ENCODE measurements at places on chromosomes 11 and 22.
A peak's percentile ranks its signal among the peaks of the same experiment; 100 is the strongest.

DNA sequence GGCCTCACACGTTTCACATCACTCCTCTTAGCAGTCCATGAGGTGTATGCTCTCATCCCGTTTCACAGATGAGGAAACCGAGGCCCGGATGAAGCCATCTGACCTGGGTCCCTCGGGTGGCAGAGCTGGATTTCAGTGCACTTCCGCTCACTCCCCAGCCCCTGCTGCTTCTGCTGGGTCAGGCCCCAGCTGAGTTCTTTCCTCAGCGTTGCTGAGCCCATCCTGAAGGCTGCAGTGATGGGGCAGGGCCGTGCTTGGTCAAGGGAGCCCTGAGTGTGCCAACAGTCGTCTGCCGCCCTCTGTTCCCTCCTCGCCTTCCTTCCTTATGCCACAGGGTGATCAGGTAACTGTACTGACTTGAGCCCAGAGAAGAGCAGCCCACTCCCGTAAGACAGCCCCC is 12.1 kb downstream of the TRMU start:
- no peak for DNase-seq

GRCh38 chr22:23888615-23889401 is 5.4 kb upstream of the MIF start:
- DNase-seq = no peak

- DNase-seq = no peak
Observed at GRCh38 chr11:64095949-64096348, 60.2 kb downstream of the FLRT1 start.

GRCh38 chr11:45073685-45074141 is 72.7 kb upstream of the PRDM11 start:
- no peak for DNase-seq

- no peak for DNase-seq
Observed at GRCh38 chr11:119983816-119984215, 154.1 kb downstream of the TRIM29 start.

GRCh38 chr22:26161746-26162145 is 7.5 kb upstream of the SEZ6L start:
- no peak for DNase-seq

- DNase-seq = no peak
Observed at GRCh38 chr11:297051-297585, 2.2 kb downstream of the IFITM5 start.

- DNase-seq = no peak
Observed at GRCh38 chr11:6452219-6452618, 11.4 kb upstream of the HPX start.

GRCh38 chr22:39281126-39281525 is 36.3 kb upstream of the PDGFB start:
- no peak for DNase-seq

GRCh38 chr11:70247710-70248072 is 22.8 kb upstream of the PPFIA1 start:
- DNase-seq = no peak

GRCh38 chr11:101397979-101398378 is 185.8 kb downstream of the TRPC6 start:
- no peak for DNase-seq

- peak; percentile 15 for DNase-seq
Observed at GRCh38 chr11:42974510-42975179, 337.2 kb upstream of the API5 start.

DNA sequence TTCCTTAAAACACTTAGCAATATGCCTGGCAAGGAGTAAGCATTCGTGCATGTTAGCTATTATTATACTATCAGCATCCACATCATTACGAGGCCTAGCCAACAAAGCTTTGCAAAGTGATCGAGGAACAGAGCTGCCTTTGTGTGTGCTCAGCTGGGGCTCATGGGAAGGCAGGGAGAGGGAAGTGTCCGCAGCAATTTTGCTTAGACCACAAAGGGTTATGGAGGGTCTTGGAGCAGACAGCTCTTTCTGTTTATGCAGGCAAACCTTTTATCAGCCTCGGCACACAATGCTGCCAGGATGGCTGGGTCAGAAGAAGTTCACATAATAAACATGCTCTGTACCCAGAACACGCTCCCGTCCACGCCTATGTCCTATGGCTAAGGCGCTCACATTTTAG is 10.9 kb upstream of the DKK3 start:
- DNase-seq = no peak

DNA sequence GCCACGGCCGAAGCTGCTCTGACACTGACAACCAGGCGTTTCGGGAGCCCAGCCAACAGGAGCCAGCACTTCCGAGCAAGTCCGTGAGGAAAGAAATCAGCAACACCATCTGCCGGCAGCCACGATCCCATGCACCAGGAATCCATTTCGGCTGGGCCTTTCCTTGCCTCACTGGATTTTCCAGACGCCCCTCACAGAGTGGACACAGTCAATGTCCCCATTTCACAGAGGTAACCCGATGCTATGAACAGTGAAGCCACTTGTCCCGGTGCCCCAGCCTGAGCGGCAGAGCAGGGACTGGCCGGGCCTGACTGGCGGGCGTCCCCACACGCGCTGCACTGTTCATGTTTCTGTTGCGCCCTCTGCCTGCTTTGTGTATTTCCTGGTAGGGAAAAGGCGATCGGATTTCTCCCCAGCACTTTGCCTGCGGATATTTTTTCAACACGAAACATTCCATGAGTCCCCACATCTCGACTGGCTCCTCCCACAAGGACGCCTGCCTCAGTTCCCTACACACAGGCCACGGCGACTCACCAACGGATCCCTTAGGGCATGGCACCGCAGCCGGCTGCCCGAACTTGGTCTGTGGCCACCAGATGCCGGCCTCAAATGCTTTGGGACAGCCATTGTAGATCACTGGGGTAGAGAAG is 55.3 kb downstream of the TRMU start:
- no peak for DNase-seq

- peak; percentile 52 for DNase-seq
Observed at GRCh38 chr11:130001461-130002351, 929 bp downstream of the PRDM10 start.

- DNase-seq = no peak
Observed at GRCh38 chr11:121329781-121330395, 37.3 kb downstream of the SC5D start.

GRCh38 chr11:123301013-123301591 is 106.1 kb upstream of the CLMP start:
- no peak for DNase-seq

DNA sequence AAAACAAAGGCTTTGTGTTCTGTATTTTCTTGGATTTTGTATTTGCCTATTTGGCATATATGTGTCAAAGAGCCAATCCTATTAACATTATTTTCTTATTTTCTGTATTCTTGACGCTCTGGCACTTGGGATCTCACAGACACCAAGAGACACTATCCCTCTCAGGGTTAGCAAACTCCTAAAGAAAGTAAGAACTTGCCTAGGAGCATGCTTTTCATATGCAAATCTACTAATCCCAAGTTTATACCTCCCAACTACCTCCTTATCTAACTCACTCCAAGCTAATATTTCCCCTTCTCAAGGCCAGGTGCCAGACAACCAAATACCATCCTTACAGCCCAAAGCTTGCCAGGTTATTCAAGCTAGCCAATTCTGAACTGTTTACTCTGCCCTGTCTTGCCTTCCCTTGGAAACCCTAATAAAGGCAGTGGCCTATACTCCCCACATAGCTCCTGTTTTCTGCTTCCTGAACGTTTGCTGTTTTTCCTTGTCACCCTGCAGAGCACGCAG is 455.4 kb upstream of the ANO3 start:
- DNase-seq = no peak

DNA sequence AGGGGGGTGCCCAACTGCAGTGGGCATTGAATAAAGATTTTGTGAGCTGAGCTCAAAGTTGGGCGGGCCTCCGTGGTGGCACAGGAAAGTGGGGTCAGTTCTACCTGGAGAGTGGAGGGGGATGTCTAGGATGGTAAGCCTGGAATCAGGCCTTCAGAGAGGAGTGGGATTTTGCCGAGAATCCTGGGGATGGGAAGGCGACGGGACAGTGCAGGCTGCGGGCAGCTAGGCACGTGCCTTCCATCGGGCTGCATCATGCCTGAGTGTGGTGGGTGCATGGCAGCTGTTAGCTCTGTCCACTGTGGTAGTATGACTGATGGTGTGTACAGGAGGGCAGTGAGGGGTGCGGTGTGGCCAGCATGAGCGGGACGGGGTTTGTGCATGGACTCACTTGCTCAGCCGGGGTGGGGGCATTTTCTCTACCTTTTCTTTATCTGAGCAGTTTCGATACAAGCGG is 3.6 kb downstream of the SHANK3 start:
- no peak for DNase-seq

GRCh38 chr11:119367661-119368120 is 13.8 kb downstream of the USP2 start:
- DNase-seq = peak; percentile 56
